Lung (tissue), 17 donors: ENCODE measurements at places on chromosomes 6 and 20.

GRCh38 chr6:151999194-151999593 is 191.7 kb downstream of the ESR1 start:
- H3K36me3 ChIP-seq, result no peaks in the 10 kb centered on the region
- H3K4me1 ChIP-seq, result no peaks in the 10 kb centered on the region
- H3K27me3 ChIP-seq, result no peaks in the 10 kb centered on the region
- H3K27ac ChIP-seq, result no peak overlapping the region
- no peak overlapping the region for H3K4me3 ChIP-seq
- DNase-seq, result no peak

GRCh38 chr6:168440520-168441433 is at the start of gene SMOC2:
Gene SMOC2 (plus strand): TSS chr6:168441184. CDS start chr6:168441371, 187 bp downstream.
- peaks cover 54% of the 10 kb centered on the region for H3K27me3 ChIP-seq
- H3K4me3 ChIP-seq, result peak within 1 kb of the TSS; percentile 4
- DNase-seq, result peak; percentile 45
- no peaks in the 10 kb centered on the region for H3K4me1 ChIP-seq

DNA sequence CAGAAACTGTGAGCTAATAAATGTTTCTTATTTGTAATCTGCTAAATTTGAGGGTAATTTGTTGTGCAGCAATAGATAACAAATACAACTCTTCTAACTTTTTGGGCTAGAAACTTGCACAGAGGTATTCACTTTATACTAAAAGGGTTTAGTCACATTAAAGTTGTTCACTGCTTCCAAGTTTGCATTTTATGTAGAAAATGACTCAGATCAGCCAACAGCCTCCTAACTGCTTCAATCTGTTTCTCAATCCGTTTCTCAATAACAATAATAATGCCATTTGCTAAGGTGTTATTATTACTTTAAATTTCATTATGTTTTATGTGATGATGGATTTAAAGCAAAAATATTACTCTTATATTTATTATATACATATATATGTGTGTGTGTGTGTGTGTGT is 213.9 kb downstream of the CENPW start:
- no peak for DNase-seq
- no peak overlapping the region for H3K27ac ChIP-seq
- no peaks in the 10 kb centered on the region for H3K4me1 ChIP-seq
- H3K36me3 ChIP-seq, result no peaks in the 10 kb centered on the region
- H3K27me3 ChIP-seq, result no peaks in the 10 kb centered on the region
- H3K4me3 ChIP-seq, result no peak overlapping the region

DNA sequence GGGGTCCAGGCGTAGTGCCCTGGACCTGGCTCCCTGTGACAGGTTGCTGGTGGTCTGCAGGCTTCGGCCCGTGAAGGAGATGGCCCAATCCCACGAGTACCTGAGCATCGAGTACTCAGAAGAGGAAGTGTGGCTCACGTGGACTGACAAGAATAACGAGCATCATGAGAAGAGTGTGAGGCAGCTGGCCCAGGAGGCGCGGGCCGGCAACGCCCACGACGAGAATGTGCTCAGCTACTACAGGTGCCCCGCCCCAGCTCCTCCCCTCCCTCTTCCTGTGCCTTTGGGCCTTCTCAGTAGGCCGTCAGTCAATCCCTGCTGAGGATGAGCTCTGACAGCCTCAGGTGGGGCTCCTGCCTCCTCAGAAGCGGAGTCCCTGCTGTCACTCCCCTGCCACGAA is 42.6 kb downstream of the UQCC2 start:
- H3K27me3 ChIP-seq, result no peaks in the 10 kb centered on the region
- no peaks in the 10 kb centered on the region for H3K4me1 ChIP-seq
- H3K27ac ChIP-seq, result peak overlapping the region; percentile 51

- H3K27ac ChIP-seq, result no peak overlapping the region
- H3K4me1 ChIP-seq, result no peaks in the 10 kb centered on the region
- H3K27me3 ChIP-seq, result no peaks in the 10 kb centered on the region
- no peak overlapping the region for H3K4me3 ChIP-seq
Measured at GRCh38 chr20:25565578-25566157, 19.7 kb downstream of the NINL start.

DNA sequence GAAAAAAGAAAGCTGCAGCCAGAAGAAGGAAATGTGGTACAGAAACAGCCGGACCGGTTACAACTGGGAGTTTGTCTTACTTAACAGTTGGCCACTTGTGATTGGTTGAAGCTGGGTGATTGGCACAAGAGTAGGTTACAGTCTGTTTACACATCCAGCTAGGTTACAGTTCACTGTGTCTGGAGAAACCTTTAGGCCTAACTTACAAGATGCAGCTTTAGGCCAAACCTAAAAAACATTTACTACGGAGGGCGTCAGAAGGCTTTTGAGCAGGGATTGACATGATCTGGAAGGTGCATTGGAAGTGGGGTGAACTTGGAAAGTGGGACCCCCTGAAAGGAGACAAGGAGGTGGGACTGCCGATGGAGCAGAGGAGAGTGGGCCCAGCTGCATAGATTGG is 122.3 kb downstream of the BANF2 start:
- no peaks in the 10 kb centered on the region for H3K27me3 ChIP-seq
- peaks cover 5% of the 10 kb centered on the region for H3K4me1 ChIP-seq
- H3K36me3 ChIP-seq, result no peaks in the 10 kb centered on the region
- peak overlapping the region; percentile 6 for H3K27ac ChIP-seq
- DNase-seq, result peak; percentile 89
- no peak overlapping the region for H3K4me3 ChIP-seq

DNA sequence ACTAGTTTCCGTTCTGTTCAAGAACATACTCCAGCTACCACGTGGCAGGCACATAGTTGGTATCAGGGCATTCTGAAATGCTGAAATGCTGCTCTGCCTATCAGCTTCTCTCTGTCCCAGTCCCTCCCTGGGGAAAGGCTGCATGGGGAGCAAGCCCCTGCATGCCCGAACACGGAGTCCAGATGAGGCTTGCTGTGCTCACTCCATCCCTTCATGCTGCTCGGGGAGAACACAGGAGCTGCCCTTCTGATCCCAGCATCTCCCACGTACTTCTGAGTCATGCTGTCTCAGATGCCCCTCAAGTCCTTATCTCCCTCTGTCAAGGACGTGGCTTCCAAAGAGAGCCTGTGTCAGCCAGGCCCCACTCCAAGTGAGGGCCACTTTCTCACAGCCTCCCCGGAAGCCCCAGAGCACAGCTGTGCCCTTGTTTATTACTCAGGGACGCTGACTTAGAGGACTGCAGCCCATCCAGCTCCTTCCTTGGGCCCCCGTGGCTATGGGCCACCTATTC is 29.4 kb downstream of the THBS2 start:
- no peak overlapping the region for H3K27ac ChIP-seq
- no peak overlapping the region for H3K4me3 ChIP-seq
- DNase-seq, result no peak
- H3K4me1 ChIP-seq, result no peaks in the 10 kb centered on the region

GRCh38 chr20:47985092-47985850 is 200.0 kb upstream of the SULF2 start:
- DNase-seq, result no peak
- no peaks in the 10 kb centered on the region for H3K36me3 ChIP-seq

DNA sequence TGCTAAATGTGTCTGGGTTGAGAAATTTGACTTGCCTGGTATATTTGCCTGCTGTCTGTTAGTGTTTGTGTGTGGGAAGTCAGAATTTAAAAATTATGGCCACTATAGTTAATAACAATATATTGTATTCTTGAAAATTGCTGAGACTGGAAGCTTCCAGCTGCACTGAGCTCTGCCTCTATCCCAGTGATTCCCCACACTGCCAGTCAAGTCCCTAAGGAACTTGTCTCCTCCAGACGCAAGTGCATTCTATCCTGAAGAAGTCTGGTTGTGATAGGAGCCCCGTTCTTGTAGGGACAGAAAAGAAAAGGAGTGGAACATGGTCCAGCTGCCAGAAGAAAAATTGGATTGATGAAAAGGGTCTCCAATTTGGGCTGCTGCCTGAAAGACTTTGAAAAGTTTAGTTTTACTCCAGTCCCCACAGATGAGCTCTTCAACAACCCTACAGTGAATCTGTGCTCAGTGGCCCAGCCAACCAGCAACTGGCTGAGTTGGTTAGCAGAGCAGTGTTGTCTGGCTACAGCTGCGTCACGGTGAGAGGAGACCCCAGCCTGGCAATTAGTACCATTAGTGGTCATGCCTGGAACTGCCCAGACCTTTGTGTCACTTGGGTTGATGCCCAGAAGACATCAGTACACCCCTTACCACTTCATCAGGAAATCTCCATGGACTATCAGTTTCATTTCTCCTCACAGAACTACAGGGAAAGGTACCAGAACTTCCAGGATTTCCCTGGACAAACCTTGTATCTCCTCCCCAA is 183.1 kb upstream of the MCHR2 start:
- no peaks in the 10 kb centered on the region for H3K4me1 ChIP-seq
- no peak overlapping the region for H3K4me3 ChIP-seq
- no peak for DNase-seq
- H3K36me3 ChIP-seq, result no peaks in the 10 kb centered on the region
- no peak overlapping the region for H3K27ac ChIP-seq

DNA sequence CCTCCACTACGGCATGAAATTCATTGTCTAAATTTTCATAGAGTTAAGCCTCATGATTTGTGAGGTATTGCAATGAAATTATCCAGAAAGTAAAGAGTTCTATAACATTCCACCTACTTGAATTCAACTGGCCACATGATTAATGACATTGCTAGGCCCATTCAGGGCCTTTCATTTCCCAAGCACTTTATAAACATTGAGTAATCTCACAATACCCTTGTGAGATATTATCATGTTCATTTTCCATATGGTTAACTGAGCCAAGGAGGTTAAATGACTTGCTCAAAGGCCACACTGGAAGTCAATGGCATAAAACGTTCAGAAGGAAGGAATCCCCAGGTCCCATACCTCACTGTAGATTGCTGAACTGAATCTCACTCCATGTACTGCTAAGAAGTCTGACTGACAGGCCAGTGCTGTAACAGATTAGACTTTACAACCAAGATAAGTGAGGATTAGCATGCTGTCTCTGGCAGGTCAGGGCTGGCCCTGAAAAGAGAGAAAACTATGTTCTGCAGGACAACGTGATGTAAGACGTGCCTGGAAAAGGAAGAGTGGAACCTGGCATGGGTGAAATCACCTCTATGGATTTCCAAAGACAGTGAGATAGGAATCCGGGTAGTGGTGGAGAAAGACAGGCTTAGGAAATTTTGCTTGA is 75.9 kb upstream of the SPACA1 start:
- peaks cover 4% of the 10 kb centered on the region for H3K27me3 ChIP-seq
- no peaks in the 10 kb centered on the region for H3K4me1 ChIP-seq
- no peaks in the 10 kb centered on the region for H3K36me3 ChIP-seq
- no peak overlapping the region for H3K27ac ChIP-seq
- DNase-seq, result no peak

DNA sequence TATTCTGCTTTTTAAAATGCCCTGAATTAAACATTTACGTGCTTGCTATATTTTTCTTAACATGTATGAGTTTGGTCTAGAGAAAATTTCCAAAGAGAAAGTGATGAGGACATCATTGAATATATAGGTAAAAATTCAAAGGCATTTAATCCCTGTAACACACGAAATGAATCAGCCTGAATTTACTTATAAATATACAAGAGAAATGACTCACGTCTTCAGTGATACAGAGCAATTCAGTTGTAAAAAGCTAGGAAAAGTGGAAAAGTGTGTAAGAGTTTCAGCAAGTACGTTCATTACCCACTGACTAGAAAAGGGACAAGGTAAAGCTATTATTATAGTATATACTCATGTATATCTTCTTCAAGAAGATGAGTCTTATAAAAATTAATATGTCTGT is 124.8 kb downstream of the HIVEP1 start:
- no peak overlapping the region for H3K4me3 ChIP-seq
- H3K27me3 ChIP-seq, result no peaks in the 10 kb centered on the region
- H3K4me1 ChIP-seq, result no peaks in the 10 kb centered on the region
- no peak overlapping the region for H3K27ac ChIP-seq
